ENCODE measurements at places on chromosomes 16 and 17.

DNA sequence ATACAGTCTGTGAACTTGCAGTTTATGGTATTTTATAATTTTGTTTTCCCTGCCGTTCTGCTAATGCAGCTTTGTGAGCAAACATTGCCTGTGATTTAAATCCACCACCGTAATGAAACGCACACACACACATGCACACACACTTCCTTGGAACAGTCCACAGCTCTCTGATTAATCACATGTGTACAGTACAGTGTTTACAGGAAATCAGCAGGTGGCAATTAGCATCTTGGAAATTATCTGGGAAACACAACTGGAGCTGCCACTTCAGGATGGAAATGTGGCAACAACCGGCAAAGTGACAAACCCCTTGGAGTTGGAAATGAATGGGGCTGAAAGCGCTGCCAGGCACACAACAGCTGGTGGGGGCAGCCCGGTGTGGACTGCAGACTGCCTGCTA lies 12.9 kb upstream of the ZKSCAN2 start:
- DNase-seq, result no peak

GRCh38 chr16:67685388-67686112 lies 18.9 kb downstream of the C16orf86 start:
- DNase-seq, result no peak

GRCh38 chr17:33055171-33055611 lies 63.5 kb downstream of the SPACA3 start:
- DNase-seq, result no peak

DNA sequence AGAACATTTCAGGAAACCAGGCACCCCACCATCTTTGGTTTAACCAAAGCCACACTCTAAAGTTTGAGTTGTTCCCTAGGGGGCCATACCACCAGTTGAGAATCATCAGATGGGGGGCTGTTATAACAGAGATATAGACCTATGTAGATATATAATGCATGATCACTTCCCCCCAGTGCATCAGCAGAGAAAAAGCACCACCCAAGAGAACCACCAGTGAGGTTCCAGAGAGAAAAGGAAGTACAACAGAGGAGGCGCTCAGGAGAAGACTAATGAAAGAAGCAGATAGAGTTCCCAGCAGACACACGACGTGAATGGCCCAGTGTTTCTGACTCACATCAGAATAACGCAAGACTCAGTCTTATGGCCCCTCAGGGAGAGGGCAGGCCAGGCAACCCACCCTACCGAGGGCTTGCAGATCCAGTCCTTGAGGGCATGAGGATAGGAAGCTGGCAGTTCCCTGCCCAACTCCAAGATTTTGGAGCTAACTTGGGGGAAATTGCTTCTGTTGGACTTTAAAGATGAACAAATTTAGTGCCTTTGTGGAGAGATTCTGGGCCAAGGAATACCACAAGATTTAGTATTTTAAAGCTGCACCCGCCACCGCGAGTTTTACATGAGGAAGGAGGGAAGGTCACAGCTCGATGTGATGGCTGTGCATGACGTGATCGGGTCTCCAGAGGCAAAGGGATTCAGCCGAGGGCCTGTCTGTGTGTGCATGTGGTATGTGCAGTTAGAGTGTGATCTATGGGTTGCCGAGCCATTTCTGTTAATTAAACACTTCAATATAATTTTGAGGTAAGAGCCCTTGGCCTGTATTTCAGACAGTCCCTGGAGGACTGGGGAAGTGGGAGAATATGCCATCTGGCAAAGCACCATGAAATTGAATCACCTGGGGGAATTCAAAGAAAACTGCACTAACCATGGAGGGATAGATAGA lies 53.1 kb downstream of the AIPL1 start:
- no peak for DNase-seq

- no peak for DNase-seq
Observed at GRCh38 chr16:31508706-31509195, 560 bp upstream of the RUSF1 start.

- no peak for DNase-seq
Observed at GRCh38 chr17:81647640-81648012, 8.7 kb downstream of the PDE6G start.

GRCh38 chr16:31694461-31694860 lies 166.8 kb downstream of the AHSP start:
- DNase-seq, result no peak

DNA sequence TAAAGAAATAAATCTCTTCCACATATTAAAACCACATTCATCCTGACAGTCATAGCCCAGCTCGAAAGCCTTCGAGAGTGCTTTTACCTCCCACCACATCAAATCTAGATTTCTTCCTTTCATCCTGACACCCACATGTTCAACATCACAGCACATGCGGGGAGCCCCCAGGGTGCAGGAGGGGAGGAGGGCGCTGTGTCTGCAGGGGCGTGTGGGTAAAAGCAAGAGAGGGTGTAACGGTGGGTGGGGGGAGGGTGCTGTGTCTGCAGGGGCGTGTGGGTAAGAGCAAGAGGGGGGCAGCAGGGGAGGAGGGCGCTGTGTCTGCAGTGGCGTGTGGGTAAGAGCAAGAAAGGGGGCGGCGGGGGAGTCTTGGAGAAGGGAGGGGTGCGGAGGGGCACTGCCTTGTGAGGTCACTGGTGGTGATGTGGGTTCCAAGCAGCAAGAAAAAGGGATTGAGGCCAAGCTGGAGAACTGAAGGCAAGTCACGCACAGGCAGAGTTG lies 34.7 kb downstream of the ADCY9 start:
- DNase-seq, result peak; percentile 42

DNA sequence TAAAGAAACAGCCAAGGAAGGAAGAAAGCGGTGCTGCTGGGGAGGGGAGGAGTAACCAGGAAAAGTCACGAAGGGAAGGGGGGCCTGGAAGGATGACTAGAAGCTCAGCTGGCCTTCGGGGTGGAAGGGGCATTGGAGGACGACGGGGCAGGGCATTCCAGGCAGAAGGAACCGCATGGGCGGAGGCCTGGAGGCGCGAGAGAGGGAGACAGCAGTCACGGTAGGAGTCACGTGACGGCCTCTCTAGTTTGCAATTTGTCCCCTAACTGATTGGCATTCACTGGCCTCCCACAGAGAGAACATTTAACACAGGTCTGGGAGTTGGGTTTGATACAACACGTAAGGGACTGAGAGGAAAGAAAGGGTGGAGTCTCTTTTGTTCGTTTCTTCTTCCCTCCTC lies 63.9 kb downstream of the RTN4RL1 start:
- DNase-seq, result no peak

DNA sequence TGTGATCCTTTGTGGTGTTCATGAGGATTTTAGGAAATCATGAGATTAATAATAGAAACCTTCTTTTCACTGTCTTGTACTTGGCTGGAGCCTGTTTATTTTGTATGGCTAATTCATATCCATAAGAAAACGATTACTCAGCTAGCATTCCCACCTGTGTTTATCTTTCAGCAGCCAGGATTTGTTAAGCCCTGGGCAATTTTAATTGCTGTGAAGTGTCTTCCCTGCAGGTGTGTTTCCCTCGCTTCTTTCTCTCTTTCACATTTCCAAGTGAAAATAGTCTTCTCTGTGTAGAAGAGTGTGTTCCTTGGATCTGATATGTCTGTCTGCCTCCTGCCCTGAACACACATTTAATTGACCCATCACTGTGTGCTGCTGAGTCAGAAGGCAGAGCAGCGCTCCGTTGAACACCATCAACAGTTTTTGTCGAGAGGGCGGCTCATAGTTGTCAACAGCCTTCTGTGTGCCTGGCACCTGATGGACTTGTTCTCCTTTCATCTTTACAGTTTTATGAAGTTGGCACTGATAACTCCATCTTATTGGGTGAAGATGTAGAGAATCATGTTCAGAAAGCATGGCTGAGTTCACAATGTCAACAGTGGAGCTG lies 83.2 kb downstream of the SPECC1 start:
- no peak for DNase-seq

GRCh38 chr17:59760160-59760559 lies 52.7 kb downstream of the VMP1 start:
- DNase-seq, result no peak

DNA sequence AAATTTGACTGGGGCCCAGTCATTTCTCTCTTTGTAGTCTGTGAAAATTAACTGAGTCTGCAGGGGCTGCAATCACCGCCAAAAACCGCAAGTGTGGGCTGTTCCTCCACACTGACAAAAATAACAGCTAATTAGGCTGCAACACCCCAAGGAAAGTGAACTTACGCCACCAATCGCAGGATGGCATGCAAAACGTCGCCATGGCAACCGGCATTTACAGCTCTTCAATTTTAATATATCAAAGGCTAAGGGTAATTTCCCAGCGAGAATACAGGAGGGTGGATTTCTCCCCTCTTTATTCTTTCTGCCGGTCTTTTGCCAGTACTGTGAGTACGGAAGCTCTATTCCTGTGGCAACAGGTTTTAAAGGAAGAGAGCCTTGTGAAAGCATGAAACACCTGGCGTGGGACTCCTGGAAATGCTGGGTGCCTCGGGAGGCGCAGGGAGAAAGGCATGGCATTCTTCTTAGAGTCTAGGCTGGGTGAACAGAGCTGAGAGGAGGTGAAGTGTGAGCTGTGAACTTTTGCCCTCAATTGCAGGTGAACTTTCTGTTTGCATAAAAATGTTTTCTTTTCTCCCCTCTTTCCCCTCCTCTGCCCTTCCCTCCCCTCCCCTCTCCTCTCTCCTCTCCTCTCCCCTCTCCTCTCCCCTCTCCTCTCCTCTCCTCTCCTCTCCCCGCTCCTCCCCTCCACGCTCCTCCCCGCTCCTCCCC lies 399.7 kb downstream of the XYLT1 start:
- peak; percentile 63 for DNase-seq

DNA sequence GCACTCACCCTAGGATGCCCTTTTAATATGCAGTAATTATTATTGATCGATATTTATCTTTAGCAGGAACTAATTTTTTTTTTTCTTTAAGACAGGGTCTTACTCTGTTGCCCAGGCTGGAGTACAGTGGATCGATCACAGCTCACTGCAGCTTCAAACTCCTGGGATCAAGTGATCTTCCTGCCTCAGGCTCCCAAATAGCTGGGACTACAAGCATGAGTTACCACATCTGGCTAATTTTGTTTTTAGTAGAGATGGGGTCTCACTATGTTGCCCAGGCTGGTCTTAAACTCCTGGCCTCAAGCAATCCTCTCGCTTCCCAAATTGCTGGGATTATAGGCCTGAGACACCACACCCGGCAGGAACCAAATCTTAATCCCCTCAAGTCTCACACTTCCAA lies 29.3 kb downstream of the KIAA0753 start:
- DNase-seq, result no peak

- no peak for DNase-seq
Observed at GRCh38 chr16:87691686-87692079, 74.1 kb downstream of the KLHDC4 start.

- no peak for DNase-seq
Observed at GRCh38 chr17:57145347-57145746, 60.3 kb downstream of the AKAP1 start.

GRCh38 chr17:19237389-19238166 lies 412 bp downstream of the EPN2 start:
- no peak for DNase-seq

- DNase-seq, result no peak
Observed at GRCh38 chr17:73098919-73099318, 6.4 kb upstream of the SLC39A11 start.

DNA sequence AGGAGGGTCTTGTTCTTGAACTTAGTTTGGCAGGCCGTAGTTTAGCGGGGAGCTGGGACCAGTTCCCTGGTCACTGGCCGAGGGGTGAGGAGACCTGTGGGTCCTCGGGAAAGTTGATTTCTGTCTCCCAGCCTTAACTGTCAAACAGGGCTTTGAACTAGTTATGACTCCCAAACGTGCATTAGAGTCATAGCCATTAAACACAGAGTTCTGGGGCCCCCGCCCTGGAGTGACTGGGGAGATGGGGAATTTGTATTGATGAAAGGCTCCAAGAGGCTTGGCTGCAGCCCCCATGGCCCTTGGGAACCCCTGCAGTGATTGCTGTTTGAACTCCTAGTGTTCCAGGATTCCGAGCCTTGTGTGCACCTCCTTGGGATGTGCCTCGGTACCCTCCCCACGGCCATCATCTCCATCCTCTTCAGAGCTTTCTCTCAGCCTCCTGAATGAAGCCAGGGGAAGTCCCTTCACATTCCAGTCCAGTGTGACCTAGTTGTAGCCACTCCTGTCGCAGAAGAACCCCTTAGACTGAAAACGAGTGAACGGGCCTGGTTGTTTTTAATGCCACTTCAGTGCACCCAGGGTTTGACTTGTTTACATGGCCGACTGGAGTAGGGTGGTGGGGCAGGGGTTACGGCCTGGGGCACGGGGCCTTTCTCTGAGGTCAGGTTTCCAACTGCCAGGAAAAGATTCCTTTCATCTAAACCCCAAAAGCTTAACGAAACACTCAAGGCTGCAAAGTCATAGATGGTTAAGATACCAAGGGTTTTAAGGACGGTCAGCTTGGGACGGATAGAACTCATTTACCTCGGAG lies 1.4 kb downstream of the MPRIP start:
- peak; percentile 15 for DNase-seq

DNA sequence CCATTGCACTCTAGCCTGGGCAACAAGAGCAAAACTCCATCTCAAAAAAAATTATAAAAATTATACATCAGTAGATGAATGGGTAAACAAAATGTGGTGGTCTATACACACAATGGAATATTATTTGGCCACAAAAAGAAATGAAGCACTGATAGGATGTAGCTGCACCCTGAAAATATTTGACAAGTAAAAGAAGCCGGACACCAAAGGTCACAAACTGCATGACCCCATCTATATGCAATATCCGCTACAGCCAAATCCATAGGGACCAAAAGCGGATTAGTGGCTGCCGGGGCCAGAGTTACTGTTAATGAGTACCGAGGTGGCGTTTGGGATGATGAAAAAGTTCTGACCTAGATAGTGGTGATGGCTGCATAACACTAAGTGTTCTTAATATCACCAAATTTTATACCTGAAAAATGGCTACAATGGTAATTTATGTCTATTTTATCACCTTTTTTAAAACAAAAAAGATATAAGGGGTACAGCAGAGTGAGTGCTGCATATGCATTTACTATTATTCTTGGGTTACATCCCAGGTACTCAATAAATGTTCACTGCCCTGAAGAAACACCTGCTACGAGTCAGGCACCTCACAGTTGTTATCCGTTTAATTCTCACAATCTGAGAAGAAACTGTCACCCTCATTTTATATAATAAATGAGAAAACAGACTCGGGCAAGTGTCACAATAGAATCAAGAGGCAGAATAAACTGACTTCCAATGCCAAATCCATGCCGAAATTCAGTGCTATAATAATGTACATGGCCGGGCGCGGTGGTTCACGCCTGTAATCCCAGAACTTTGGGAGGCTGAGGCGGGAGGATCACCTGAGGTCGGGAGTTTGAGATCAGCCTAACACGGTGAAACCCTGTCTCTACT lies 807 bp upstream of the HBQ1 start:
- DNase-seq, result no peak

DNA sequence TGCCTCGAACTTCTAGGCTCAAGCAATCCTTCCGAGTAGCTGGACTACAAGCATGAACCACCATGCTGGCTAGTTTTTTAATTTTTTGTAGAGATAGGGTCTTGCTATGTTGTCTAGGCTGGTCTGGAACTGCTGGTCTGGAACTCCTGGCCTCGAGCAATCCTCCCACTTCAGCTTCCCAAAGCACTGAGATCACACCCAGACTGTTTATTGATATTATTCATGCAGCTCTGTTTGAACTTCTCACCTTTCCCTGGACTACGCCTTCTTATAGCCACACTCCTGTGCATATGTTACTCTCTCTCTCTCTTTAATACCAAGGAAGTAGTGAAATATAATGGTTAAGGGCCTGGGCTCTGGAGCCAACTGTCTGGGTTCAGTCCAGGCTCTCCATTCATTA lies 4.6 kb downstream of the COG7 start:
- no peak for DNase-seq

- peak; percentile 59 for DNase-seq
Observed at GRCh38 chr17:64066716-64067115, 46.3 kb upstream of the ICAM2 start.

GRCh38 chr16:20774703-20775362 lies 11.0 kb downstream of the ACSM3 start:
- DNase-seq, result peak; percentile 78

Measured in activated CD4-positive, alpha-beta T cell treated with anti-CD3 and anti-CD28 coated beads, Interleukin-10, Interleukin-2, amounts not matched to agents 100 ng/mL and 50 ng/mL, durations not matched to agents 16 hours and 8 hours (primary cell).